ENCODE measurements at places on chromosomes 2 and 18.

DNA sequence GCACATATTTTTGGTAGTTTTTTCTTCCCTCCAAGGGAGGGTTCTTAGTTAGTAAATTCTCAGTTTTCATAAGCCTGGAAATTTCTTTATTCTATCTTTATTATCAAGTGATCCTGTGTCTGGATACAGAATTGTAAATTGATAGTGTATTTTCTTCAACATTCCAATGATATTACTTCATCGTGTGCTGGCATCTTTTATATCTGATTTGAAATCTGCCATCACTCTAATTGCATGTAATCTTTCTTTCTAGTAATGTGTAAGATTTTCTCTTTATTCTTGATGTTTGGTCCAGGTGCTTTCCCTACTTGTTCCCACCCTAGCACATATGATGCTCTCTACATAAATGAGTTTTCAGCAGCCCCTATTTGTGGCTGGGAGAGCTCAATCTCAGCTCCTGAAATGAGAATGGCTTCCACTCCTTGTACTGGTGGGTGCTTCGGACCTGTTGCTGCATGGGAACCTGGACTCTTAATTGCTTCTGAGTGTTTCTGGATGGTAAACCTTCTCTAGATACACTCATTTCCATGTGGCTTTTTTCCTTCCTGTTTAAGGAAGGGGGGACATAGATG, 102.7 kb downstream of the SMIM21 start:
- DNase-seq: no peak

- DNase-seq: no peak
Measured at GRCh38 chr2:172011812-172012575, 12.2 kb downstream of the METAP1D start.

- DNase-seq: no peak
Measured at GRCh38 chr2:51014759-51015158, 17.2 kb downstream of the NRXN1 start.

- no peak for DNase-seq
Measured at GRCh38 chr2:60976875-60977561, 40.5 kb upstream of the PEX13 start.

- DNase-seq: no peak
Measured at GRCh38 chr18:65968239-65969004, 217.6 kb downstream of the CDH7 start.

GRCh38 chr2:236047886-236048540, 120.2 kb downstream of the GBX2 start:
- no peak for DNase-seq

DNA sequence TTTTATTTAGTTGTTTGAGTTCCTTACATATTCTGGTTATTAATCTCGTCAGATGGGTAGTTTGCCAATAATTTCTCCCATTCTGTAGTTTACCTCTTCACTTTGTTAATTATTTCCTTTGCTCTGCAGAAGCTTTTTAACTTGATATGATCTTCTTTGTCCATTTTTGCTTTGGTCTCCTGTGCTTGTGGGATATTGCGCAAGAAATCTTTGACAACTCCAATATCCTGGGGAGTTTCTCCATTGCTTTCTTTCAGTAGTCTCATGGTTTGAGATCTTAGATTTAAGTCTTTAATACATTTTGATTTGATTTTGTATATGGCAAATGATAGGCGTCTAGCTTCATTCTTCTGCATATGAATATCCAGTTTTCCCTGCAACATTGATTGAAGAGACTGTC, 389.2 kb downstream of the LRP1B start:
- DNase-seq: no peak

DNA sequence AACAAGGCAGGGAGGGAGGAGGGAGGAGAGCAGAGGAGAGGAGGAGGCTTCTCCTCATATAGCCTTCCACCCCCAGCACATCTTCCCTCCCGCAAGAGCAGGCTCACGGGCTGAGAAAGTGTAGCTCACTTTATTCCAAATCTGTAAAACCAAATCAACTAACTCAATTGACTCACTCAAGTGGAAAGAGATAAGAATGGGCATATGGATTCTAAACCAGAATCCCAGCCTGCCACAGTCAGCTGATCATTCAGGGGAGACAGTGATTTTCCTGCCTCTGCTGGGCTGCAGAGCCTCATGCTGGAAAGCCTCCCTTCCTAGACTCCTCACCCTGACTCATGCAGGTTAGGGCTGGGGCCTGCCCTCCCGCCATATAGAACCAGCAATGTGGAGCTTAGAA, 4.2 kb upstream of the TWSG1 start:
- DNase-seq: no peak

DNA sequence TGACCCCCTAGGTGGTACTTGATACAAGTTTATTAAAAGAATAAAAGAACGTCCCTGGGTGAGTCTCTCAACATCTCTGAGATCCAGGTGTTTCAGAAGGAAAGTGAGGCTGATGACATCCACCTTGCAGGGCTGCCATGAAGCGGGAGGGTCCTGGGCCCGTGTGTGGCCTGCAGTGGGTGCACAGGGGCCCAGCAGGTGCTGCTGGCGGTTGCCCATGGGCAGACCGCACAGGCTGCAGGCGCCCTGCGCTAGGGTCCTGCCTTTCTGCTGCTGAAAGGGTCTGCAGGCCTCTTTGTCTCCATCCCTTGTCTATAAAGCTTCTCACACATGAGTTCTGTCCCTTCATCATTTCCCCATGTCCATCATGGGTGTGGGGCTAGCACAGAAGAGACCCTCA, 247.0 kb downstream of the TFCP2L1 start:
- no peak for DNase-seq

DNA sequence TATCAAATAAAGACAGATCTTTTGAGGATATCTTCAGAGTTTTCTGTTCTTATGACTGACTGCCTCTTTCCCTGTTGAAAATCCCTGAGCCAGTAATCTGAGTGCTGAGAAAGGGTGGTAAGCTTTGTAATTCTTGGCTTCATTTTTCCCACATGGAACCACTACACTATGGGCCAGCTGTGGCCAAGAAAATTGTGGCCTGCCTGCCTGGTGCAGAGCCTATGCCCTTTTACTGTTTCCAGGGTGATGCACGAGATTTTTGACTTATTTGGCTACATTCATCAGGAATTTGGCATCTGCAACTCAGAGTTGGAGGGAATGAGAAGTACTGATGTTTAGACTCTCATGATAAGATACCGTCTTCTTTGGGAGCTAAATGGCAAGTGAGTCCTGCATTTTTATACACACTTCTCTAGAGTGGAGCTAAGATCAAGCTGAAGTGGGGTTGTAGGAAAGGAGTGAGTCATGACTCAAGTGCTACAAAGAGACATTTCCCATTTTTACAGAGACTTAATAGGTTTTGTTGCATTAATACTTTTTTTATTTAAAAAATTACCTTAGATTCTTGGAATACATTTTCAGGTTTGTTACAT, 328.2 kb upstream of the CDH7 start:
- DNase-seq: no peak

DNA sequence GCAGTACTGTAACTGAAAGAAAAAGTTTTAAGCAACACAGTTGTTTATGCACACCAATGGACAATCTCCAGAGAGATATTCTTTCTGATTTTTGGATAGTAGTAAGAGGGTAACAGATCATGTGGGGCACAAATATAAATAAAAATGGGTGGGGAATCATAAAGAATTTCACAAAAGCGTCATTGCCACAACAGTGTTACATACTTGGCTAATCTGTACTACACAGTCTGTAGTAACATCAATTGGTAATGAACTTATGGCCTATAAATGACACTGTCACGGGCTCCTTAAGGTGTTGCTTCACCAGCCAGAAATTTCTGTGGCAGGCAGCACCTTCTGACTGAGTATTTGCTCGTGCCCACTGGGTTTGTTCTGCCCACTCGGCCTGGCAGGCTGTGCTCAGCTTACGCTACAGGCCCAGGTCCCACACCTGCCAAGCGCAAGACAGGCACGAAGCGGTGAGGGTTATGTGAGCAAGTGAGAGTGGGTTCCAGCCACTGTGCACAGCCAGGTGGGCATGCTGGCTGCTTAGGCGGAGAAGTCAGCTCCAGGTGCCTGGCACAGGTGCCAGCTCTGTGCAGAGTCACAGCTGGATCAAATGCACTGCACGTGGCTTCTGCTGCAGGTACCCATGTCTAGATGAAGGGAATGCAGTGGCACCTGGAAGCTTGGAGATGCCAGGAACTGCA, 532.5 kb upstream of the SLC39A10 start:
- DNase-seq: no peak

- no peak for DNase-seq
Measured at GRCh38 chr2:84925336-84925723, 19.9 kb downstream of the TMSB10 start.

DNA sequence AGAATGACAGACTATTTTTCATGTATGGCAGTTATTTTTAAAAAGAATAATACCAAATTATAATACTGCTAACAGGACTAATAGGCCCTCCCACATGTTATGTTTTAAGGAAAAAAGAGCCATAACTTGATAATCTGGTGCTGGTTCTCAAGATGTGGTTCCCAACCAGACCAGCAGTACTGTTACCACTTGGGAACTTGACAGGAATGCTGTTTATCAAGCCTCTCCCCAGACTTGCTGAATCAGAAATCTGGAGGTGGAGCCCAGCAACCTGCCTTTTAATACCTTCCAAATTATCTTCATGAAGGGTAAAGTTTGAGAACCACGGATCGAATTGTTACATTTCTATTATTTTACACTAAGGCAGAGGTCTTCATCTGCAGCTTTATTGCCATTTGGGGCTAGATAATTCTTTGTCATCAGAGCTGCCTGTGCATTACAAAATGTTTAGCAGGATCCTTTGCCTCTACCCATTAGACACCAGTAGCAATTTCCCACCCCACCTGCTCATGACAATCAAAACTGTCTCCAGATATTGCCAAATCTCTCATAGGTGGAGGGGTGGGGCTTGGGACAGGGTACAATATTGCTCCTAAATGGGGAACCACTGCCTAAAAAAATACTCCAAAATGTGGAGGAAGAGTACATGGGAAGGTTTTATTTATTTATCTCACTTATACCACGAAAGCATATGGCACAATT, 629.6 kb downstream of the ARHGAP15 start:
- no peak for DNase-seq

DNA sequence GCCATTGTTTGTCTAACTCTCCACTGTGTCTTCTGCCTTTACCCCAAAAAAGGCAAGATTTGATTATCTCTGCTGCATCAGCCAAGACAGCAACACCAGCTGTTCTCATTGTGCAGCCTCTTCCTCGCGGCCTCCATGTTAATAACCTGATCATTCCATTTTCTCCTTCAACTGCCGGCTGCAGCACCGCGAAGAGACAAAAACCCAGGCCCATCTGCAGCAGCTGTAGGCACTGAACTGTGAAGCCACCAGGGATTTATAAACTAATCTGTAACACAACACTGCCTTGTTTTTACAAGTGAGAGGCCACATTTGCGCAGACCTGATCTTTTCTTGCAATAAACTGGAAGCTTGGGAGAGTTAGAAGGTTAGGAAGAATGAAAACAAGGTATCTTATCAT, 147.8 kb downstream of the SATB2 start:
- no peak for DNase-seq

DNA sequence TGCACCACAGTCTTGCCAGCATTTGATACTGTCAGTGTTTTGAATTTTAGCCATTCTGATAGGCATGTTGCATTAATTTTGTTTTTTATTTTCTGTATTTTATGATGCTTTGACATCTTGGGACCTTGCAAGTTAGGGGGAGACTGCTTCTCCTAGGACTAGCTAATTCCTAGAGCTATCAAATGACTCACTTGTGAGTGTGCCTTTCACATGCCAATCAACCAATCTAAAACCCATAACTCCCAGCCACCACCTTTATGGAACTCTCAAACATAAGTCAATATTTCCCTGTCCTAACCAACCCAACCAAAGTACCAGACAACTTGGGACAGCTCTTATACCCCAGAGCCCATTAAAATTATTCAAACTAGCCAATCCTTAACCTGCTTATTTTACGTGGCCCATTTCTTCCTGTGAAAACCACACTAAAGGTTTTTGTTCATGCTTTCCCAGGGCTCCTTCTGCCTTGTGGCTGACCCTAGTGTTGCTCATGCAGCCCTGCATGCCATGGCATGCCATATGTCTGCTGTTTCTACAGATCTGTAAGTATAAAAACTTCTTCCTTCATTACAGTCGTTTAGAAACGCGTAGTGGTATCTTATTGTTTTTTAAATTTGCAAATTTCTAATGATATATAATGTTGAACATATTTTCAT, 230.1 kb downstream of the GPD2 start:
- no peak for DNase-seq

- no peak for DNase-seq
Measured at GRCh38 chr2:173058097-173058496, 17.5 kb upstream of the MAP3K20 start.

DNA sequence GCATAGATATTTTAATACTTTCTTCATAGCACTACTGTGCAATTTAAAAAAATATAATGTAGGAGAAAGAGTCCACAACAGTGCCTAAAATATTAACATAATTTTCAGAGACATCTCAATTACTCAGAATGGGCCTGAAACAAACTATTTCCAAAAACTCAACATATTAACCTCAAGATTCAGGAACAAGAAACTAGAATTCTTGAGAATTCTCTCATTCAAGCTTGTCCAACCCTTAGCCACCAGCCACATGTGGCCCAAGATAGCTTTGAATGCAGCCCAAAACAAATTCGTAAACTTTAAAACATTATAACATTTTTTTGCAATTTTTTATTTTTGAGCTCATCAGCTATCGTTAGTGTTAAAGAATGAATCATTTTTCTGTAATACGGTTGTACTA, 35.2 kb downstream of the LNPK start:
- DNase-seq: no peak

DNA sequence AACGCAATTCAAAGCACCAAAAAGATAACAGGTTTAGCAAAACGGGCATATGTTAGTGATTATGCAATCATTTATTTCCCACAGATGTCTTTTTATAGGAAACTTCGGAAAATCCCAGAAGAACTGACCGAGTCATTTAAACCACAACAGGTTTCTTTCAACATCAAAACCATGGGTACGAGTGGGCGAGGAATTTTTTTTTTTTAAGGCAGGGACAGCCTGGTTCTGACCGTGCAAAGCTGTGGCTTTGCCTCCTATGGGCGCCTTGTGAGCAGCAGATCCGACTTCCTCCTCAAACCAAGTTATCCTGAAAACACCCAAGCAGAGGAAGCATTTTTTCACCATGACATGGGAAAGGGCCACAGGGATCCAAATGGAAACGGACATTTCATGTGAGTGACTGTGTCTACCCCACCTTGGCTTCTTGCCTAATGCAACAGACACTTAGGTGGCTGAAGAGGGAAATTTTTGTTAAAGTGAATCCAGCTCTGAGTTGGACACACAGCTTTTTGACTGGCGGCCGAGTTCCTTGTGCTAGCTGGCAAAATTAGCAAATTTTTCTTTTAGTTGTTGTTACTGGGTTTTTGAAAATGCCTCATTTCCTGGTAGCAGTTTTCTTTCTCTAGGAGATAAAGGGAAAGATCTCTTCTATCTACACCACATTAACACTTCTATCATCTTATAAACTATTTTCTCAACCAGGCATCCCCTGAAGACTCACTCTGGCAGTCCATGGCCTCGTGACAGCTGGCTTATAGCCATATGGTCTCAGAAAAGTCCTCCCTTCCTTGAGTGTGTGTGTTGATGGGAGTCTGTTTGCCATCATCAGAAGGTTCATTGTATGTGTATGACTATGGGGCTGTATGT, 487.4 kb upstream of the ZEB2 start:
- peak; percentile 97 for DNase-seq

Data from non-pigmented ciliary epithelial cell (primary cell).